ENCODE measurements at places on chromosomes 4 and X.

GRCh38 chr4:2928242-2929176 lies 34.7 kb downstream of the NOP14 start:
- DNase-seq: no peak

DNA sequence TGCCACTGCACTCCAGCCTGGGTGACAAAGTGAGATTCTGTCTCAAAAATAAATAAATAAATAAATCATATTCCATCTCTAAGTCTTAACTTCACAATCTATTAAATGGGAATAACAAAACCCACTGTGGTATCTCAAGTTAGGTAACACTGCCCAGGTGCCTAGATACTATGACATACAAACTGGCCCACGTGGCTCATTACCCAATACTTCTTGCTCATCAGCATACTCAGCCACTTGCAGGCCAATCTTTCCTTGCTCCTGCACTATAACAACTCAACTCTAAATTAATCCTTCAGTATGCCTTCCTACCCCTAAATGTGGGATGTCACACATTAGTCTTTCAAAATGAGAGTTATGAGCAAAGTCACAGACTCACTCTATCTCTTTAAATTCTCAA lies 230.1 kb downstream of the OPHN1 start:
- no peak for DNase-seq

- DNase-seq: no peak
Observed at GRCh38 chr4:150126201-150126863, 48.1 kb downstream of the DCLK2 start.

- no peak for DNase-seq
Observed at GRCh38 chr4:171390626-171391025, 422.6 kb upstream of the GALNTL6 start.

DNA sequence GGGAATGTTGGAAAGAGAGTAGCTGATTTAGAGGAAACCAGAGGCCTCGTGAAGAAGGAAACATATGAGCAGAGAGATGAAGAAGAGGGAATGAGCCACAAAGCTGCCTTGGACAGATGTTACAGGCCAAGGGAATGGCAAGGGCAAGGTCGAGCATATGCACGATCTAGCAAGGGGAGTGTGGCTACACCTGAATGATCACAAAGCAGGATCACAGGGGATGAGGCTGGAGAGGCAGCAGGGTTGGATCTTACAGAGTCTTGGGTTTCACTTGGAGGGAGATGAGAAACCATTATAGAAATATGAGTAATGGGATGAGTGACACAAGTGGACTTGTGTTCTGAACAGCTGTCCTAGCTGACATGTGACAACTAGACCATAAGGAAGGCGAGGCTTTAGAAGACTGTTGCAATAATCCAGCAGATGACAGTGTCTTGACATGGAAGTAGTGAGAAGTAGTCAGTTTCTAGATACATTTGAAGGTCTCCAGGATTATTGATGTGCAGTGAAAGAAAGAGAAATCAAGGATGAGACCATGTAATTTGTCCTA lies 58.7 kb downstream of the RASGEF1B start:
- no peak for DNase-seq

GRCh38 chrX:111265486-111265885 lies 4.8 kb downstream of the CAPN6 start:
- no peak for DNase-seq

- no peak for DNase-seq
Observed at GRCh38 chr4:87749883-87750282, 49.5 kb upstream of the IBSP start.

- no peak for DNase-seq
Observed at GRCh38 chr4:135508006-135508714, 1306.6 kb upstream of the PABPC4L start.

DNA sequence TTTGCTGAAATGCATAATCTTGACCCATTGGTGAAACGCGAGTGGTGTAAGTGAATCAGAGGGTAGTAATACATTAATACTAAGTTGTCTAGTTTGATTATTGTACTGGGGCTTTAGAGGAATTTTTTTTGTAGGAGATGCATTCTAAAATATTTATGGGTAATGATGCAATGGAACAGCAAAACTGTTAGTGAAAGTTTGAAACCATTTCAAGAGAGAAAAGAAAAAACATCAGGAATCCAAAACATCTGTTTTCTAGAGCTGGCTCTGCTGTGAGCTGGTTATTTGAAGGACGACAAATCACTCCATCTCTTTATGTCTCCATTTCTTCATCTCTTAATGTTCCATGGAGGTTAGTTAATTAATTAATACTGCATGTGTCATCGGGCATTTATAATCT lies 351.9 kb upstream of the FAT1 start:
- DNase-seq: no peak

Measured in activated CD4-positive, alpha-beta T cell treated with anti-CD3 and anti-CD28 coated beads, Interleukin-2, Interleukin-4, amounts not matched to agents 100 ng/mL and 50 ng/mL, durations not matched to agents 16 hours and 8 hours (primary cell).